HFFc6 (cell line): ENCODE measurements at places on chromosomes 4 and X. TPM values are rescaled to one million over a fixed set of nuclear protein-coding genes. Genes with fewer than 3 reads are reported as not detected.

- no peak for DNase-seq
These were observed 988.7 kb downstream of the FAM133A start for GRCh38 chrX:94662689-94663088.

DNA sequence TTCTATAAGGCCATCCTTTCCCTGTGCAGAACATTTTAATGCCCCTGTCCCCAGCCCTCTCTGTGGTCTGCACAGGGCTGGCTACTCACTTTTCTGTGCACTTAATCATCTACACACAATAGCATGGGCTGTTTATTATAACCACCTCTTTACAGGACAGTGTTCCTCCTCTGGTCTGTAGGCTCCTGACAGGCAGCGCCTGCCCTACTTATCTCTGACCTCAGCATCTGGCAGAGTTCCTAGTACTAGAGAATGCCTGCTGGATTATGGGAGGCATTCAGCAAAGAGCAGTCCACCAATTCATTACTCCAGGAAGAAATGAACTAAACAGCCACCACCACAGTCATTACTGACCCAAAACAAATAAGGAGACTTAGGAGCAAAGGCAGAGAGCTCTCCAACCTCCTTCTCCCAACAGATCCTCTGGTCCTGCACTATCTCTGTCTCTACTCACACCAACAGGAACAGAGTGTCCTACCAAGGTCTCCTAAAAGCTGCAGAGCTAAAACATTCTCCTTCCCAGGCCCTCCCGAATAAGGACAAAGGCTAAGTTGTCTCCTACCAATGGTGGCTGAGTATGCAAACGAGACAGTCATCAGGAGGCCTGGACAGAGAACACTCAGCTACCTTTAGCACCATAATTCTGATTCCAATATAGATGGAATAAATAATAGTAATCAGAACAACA lies 279.2 kb downstream of the QDPR start:
- DNase-seq, result peak; percentile 77

DNA sequence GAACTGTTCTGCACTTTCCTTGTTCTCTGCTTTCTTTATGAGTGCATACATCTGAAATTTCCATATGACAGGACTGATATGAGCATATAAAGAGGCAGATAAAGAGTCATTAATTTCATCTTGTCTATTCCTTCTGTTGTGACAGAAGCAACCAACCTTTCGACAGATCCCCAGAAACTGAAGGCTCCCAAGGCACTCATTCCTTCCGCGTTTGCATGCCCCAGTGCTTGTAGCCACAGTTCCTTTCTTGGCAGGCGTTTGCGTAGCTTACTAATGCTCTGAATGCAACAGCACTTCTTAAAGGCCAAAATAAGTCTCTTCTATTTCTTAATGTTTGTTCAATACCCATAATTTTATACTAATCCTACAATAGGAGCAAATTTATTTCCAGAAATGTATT lies 94.0 kb upstream of the TBL1X start:
- DNase-seq, result no peak

DNA sequence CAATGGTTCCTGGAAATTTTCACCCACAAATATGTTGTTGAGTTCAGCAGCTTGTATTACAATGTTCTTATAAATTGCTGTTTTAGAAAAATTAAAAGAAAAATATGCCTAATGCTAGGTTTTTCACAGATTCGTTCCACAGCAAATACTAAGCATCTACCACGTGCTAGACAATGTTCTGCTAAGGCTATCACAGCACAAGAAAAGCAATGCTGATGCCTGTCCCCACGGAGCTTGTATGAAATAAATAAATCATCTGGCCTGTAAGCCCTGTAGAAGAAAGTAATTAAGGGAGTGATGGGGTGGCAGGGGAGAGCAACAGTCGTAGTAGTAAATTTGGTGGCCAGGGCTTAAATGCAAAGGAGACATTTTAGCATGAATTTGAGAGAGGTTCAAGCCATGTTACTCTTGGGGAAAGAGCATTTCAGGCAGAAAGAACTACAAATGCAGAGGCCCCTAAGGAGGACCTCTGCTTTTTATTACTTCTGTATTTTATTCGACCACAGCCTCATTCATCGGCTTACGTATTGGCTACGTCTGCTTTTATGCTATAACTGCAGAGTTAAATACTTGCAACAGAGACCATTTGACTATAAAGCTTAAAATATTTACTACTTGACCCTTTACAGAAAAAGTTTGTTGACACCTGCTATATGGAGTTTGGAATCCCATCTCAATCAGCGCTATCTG lies 36.3 kb downstream of the ARAP2 start:
- DNase-seq, result no peak

- DNase-seq, result no peak
These were observed 57.0 kb upstream of the RAP1GDS1 start for GRCh38 chr4:98204236-98204553.

DNA sequence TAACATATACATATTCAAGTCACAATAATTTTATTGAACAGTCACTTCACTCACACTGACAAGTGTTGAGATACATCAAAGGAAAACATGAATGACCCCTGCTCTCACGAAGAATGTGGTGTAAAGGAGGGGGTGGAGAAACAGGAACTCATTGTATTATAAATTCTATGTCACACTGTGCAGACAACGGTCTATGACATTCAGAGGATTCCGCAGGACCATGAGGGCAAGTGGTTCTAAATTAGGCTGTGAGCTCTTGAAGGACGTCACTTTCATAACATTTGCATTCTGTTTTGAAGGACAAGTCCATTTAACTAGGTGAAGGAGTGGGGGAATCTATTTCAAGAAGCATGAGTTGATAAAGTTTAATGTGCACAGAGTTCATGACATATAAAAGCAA lies 415.2 kb upstream of the HS3ST1 start:
- DNase-seq, result no peak

DNA sequence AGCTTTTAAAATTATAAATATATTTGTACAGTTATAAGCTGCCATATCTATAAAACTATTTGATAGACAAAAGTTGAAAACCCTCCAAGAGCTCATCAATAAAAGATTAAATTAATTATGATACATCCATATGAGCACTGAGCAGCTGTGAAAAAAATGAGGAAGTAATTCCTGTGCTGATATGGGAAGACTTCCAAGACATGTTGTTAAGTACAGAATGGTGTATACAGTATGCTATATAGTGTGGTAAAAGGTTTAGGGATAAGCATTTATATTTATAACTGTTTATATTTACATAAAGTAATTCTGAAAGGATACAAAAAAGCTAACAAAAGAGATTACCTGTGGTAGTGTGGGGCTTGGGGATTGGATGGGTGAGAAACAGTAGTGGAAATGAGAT lies 92.8 kb upstream of the BMP2K start:
- no peak for DNase-seq

- DNase-seq, result no peak
These were observed 44.9 kb upstream of the GUCY1B1 start for GRCh38 chr4:155713911-155714310.

DNA sequence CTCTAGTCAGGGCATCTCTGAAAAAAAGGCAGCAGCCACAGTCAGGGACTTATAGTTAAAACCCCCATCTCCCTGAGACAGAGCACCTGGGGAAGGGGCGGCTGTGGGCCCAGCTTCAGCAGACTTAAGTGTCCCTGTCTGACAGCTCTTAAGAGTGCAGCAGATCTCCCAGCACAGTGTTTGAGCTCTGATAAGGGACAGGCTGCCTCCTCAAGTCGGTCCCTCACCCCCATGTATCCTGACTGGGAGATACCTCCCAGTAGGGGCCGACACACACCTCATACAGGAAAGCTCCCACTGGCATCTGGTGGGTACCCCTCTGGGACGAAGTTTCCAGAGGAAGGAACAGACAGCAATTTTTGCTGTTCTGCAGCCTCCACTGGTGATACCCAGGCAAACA lies 129.0 kb downstream of the ANXA5 start:
- no peak for DNase-seq

DNA sequence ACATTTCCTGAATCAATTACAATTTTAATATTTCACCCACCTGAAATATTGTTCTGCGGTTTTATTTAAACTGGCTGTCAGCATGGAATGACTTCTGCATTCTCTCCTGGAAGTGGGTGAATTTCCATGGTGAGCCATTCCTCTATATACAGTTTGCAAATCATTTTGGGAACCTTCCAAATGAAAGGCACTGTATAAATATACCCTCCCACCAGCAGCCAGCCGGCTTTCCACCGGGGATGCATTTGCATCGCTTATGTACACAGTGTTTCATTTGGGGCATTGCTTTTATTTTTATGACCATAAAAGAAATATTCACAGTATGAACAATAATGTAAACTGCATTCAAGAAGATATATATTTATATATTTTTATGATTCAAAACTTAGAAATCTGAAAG lies 4.7 kb upstream of the IL1RAPL1 start:
- no peak for DNase-seq

GRCh38 chr4:7554905-7555304 lies 120.2 kb upstream of the PSAPL1 start:
- DNase-seq, result no peak

- DNase-seq, result no peak
These were observed 113.4 kb downstream of the CEP135 start for GRCh38 chr4:56062106-56062505.

- DNase-seq, result no peak
These were observed 85.6 kb downstream of the SLIT2 start for GRCh38 chr4:20337261-20337664.

The MAGEA12 gene
- 0.15 TPM in 1 of 3 replicates, not detected in the others for total RNA-seq

The DMP1 gene
- not detected in 2 replicates for total RNA-seq

The MGARP gene
- 11.9 to 34.9 TPM (median 22.0 TPM) in 3 replicates for total RNA-seq

The SPIN2A gene
- total RNA-seq, result 0.26 and 0.77 TPM in 2 replicates

The NLRP2B gene
- not detected in 3 replicates for total RNA-seq
